ENCODE measurements at places on chromosomes 13 and 19.

GRCh38 chr13:104021806-104022397 lies 955.7 kb upstream of the SLC10A2 start:
- H3K4me1 ChIP-seq, result no peaks in the 10 kb centered on the region
- no peak overlapping the region for H3K27ac ChIP-seq
- H3K27me3 ChIP-seq, result no peaks in the 10 kb centered on the region
- no peaks in the 10 kb centered on the region for H3K36me3 ChIP-seq

DNA sequence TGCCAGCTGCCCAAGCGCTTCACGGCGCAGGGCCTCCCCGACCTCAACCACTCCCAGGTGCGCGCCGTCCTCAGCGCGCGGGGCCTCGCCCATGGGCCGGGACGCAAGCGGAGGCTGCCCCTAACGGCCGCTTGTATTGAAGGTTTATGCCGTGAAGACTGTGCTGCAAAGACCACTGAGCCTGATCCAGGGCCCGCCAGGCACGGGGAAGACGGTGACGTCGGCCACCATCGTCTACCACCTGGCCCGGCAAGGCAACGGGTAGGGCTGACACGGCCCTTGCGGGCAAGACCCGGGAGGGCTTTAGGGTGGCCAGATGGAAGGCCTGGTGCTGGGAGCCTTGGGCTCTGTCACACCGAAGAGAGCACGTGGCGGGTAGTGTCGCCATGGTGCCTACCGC lies 23.2 kb downstream of the UPF1 start:
- no peak overlapping the region for H3K4me3 ChIP-seq
- no peaks in the 10 kb centered on the region for H3K4me1 ChIP-seq
- H3K27ac ChIP-seq, result no peak overlapping the region
- DNase-seq, result no peak
- peaks cover 6% of the 10 kb centered on the region for H3K36me3 ChIP-seq

- no peak overlapping the region for H3K4me3 ChIP-seq
- no peaks in the 10 kb centered on the region for H3K27me3 ChIP-seq
- no peaks in the 10 kb centered on the region for H3K36me3 ChIP-seq
These were observed 8.8 kb downstream of the FZR1 start for GRCh38 chr19:3514930-3515329.

DNA sequence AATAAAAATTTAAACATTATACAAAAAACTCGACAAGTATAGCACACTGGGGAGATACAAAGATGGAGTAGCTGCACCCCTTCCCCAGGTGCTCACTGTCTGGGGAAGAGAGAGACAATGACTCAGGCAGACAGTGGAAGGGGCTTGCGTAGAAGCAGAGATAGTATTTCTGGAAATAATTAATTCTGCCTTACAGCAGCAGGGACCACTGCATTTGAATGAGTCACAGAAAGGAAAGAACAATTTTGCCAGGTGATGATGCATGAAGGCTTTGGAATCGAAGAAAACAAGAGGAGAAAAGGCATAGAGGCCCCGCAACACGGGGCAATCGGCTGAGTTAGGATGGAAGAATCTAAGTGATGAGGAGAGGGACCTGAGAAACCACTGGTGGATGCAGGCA lies 447.4 kb downstream of the EFNB2 start:
- no peak overlapping the region for H3K27ac ChIP-seq
- no peaks in the 10 kb centered on the region for H3K4me1 ChIP-seq
- no peaks in the 10 kb centered on the region for H3K27me3 ChIP-seq
- H3K4me3 ChIP-seq, result no peak overlapping the region

GRCh38 chr13:42997381-42997780 lies 5.3 kb upstream of the EPSTI1 start:
- H3K27ac ChIP-seq, result no peak overlapping the region
- DNase-seq, result no peak
- no peaks in the 10 kb centered on the region for H3K27me3 ChIP-seq
- no peaks in the 10 kb centered on the region for H3K36me3 ChIP-seq

All from pancreas (tissue), 10 donors.